ENCODE measurements at places on chromosomes 11 and 22.

- DNase-seq: no peak
Observed at GRCh38 chr11:11279956-11280689, 72.9 kb downstream of the CSNK2A3 start.

- DNase-seq: peak; percentile 89
Observed at GRCh38 chr11:13339195-13340153, 61.9 kb downstream of the BMAL1 start.

- no peak for DNase-seq
Observed at GRCh38 chr11:125724125-125724524, 22.0 kb upstream of the PATE1 start.

DNA sequence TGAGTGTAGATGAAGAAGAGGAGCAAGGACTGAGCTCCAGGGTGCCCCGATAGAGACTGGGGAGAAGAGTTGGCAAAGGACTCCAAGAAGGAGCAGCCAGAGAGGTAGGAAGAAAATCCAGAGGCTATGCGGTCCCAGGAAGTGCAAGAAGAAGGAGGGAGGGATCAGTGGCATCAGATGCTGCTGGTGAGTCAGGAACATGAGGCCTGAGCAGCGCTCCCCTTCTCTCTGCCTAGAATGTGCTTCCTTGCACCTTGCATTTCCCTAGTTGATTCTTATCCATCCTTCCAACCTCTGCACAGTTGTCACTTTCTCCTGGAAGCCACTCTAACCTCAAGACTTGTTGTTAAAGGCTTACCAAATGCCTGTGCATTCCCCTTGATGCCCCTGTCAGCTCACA is 21.3 kb downstream of the KCNC1 start:
- no peak for DNase-seq

GRCh38 chr22:46082633-46083032 is 67.7 kb upstream of the PPARA start:
- no peak for DNase-seq

- DNase-seq: no peak
Observed at GRCh38 chr11:130744794-130745193, 171.5 kb downstream of the SNX19 start.

GRCh38 chr11:28058333-28058732 is 49.6 kb downstream of the KIF18A start:
- peak; percentile 14 for DNase-seq

DNA sequence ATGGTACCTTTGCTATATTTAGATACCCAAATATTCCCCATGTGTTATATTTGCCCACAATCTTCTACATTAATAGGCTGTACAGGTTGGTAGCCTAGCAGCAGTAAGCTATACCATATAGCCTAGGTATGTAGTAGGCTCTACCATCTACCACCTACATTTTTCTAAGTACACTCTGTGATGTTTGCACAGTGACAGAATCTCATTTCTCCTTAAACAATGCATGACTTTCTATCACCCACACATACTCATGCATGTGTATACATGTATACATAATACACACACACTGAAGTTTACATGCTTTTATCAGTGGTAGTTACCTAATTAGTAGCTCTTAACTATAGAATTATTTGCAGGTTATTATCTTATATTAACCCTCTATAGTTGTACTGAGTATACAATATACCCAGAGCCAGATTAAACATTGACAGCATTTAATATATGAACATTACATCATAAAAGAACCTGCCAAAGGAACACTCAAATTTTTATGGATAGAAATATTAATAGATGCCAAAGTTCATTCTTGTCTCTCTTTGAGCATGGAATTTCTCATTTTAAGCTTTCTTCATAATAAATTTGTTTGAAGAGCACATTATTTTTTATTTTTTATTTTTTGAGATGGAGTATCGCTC is 51.4 kb downstream of the ELP4 start:
- DNase-seq: no peak

GRCh38 chr22:41963453-41964111 is 5.7 kb upstream of the SEPTIN3 start:
- no peak for DNase-seq

DNA sequence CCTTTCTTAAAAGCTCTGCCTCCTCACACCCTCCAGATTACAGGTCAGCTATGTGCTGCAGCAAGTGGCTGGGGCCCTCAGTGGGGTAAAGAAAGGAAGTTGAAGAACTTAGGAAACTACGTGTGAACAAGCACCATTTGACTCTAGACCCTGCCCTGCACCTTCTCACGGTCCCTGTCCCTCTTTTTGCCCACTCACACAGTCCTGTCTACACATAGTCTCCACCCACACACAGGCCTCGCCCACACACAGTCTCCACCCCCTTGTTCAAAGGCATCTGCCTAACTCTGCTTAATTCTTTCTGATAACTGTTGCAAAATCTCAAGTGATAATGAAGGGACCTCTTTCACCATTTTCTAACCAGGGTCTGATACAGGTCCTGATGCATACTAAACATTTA is 59.0 kb downstream of the TMPRSS5 start:
- DNase-seq: no peak

DNA sequence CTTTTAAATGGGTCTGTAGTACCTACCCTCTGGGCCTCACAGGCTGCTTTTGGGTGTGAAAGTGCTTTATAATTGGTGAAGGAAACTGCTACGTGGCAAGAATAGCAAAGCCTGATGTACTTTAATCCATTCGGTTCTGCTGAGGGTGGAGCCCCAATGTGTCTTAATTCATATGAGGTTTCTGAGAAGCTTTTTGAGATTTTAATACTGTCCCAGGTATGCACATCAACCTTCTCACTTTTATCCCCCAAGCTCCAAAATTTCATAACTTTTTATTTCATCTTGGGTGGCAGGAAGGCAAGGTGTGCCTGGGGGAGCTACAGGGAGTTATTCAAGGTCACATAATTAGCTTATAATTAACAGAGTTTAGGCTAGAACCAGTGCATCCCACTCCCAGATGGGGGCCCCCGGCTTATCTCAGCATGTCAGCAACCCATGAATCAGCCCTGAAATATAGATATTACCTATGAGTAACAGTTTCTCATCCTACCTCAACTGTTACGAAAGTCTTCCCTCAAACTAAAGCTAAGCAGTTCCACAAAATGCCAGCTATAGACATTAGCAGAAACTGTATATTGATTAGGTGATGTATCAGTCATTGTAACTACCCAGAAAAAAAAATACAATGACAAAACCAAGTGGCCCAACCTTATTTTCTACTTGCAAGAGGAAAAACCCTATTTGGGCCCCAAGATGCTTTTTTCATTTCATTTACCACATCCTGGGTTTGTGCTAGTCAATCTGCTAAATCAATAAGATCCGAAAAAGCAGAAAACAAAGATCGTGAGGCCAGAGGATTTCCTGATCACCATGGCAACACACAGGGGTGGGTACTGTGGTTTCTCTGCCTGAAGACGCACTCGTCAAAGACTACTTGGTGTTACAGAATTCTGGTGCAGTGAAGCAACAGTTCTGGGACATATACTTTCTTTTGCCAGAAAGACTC is 26.7 kb downstream of the CD44 start:
- DNase-seq: no peak

DNA sequence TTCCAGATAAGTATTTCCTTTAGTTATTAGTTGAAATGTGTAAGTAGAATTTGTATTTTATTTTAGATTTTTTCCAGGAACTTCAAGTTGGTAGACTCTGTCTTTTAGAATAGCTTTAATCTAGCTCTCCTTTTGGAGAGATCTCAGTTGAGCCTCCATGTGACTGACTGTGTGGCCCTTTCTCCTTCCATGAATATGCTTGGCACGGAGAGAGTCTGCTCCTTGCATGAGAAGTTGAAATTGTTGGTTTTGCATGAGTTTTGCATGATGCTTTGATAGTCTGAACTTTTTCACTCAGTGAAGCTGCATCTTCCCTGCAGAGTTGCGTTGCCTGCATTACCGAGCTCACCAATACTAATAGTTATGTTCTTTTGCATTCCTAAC is 32.8 kb upstream of the CTTN start:
- DNase-seq: no peak

DNA sequence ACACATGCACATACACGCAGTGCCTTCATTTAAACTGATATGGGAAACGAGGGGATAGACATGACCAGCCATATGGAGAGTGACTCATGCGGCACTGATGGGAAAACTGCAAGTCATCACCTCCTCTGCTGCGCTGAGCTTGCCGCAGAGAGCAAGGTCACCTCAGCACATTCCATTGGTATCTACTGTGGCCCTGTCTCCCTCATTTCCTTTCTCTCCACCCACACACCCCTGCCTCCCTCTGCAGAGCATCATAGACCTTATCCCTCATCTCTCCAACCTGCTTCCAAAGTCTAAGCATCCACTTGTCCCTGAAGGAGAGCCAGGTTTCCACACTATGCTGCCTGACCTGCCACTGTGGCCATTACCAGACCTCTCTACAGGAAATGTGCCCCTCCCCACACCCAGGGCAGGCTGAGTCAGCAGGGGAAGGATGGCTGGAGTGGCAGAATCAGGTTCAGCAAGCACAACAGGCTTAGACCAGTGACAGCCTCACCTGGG is 116.9 kb upstream of the SNX19 start:
- DNase-seq: peak; percentile 74

GRCh38 chr22:20395181-20395906 is 1.4 kb downstream of the ZNF74 start:
- no peak for DNase-seq

- peak; percentile 73 for DNase-seq
Observed at GRCh38 chr11:112655371-112655770, 305.8 kb upstream of the NCAM1 start.

- no peak for DNase-seq
Observed at GRCh38 chr11:93783765-93784144, 327 bp upstream of the MED17 start.

- no peak for DNase-seq
Observed at GRCh38 chr11:110297076-110297725, 787 bp upstream of the RDX start.

- peak; percentile 32 for DNase-seq
Observed at GRCh38 chr11:77065878-77066228, 918 bp upstream of the CAPN5 start.

DNA sequence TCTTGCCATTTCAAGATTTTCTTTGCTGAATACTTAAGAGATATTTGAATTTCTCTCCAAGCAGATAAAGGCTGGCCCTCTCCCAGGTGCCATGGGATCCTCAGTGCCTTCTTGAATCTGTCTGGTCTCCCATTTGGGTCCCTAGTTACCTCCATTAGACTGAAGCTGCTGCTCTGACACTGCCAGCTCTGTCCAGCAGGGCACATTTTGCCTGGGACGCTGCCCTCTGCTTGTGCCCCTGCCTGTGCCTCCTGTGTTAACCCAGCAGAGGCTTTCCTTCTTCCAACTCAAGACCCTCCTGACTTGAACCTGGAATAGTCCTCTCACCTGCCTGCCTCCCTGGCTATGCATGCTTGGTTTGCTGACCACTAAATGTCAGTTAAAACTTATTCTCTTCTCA is 406.3 kb downstream of the BUD13 start:
- no peak for DNase-seq

DNA sequence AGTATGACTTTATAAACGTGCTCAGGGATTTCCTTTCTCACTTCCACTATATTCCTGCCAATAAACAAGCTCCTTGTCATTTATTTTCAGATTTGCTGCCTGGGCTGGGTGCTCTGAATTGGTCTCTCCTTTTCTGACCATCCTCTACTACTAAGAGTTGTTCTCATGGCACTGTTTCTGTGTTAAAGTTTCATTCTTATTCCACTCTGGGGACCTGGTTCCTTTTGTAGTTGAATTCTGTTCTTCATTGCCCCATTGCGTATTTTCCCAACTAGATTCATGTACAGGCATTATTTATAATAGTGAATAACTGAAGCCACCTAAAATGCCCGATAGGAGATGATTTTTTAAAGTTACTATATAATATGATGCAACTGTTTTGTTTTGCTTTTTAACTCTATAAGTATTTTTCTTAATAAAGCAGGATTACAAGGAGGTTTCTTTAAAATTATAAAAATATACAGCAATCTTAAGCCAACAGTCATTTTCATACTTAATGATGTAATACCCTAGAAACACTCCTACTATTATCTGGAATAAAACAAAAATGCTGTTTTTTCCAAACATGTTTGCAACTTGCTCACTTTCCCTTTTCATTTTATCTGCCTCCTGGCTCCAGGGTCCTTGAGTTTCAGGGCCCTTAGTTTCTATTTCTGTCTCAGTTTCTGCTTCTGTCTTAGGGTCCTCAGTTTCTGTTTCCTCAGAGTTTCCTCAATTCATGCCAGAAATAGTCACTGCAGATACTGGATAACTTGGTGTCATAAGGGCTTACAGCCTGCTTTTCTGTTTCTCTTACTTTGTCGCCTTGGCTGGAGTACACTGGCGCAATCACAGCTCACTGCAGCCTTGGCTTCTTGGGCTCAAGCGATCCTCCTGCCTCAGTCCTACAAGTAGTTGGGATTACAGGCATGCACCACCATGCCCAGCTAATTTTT is 9.8 kb upstream of the FUT4 start:
- DNase-seq: no peak

DNA sequence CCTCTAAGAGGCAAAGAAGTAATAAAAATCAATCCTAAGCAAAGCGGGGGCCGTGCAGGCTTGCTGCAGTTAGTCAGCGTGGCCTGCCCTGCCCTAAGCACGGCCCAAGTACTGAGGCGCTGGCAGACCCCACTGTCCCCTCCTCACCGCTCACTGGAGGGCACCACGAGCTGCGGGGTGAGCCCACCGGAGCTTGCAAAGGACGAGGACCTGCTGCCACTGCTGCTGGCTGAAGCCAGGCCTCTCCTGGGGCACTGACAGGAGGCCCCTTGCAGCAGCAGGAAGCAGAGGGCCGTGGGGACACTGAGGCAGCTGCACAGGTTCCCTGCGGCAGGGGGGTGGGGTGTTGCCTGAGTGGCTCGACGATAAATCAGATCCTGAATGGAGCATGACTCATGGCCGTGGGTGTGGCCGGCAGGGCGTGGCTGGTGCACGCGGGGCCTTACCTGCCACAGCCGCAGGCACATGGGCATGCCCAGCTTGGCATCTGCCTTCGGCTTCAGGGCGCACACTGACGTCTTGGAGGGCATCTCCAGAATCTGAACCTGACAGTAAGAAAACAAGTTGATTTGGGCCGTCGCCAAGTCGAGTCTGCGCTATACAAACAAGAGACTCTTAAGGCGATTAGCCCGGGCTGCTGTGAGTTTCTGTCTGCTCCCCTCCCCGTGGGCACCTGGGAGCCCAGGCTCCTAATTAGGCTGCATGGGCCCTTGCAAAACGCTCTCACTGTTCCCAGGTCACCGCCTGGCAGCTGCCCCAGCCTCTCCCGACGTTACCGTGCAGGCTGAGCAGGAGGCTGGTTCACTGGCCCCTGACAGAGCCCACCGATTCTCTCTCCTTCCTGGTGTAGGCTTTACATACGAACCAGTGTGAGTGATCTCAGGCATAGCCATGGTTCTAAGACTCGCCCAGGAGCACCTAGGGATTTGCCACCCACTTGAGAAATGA is 45.9 kb downstream of the TBX1 start:
- no peak for DNase-seq
